Pancreas (tissue), 10 donors: ENCODE measurements at places on chromosomes 6 and 20. TPM values are rescaled to one million over a fixed set of nuclear protein-coding genes. Genes with fewer than 3 reads are reported as not detected.

DNA sequence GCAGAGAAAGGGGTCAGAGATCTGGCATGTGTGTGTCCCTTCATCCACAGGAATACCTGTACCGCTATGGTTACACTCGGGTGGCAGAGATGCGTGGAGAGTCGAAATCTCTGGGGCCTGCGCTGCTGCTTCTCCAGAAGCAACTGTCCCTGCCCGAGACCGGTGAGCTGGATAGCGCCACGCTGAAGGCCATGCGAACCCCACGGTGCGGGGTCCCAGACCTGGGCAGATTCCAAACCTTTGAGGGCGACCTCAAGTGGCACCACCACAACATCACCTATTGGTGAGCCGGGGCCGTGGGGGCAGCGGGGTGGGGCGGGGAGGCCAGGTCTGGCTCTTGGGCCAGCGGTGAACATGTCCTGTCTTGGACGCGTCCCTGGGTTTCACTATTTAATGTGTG, 1.1 kb downstream of the MMP9 start:
- DNase-seq = no peak

- no peak for DNase-seq
Measured at GRCh38 chr6:113357041-113357440, 500.1 kb upstream of the MARCKS start.

DNA sequence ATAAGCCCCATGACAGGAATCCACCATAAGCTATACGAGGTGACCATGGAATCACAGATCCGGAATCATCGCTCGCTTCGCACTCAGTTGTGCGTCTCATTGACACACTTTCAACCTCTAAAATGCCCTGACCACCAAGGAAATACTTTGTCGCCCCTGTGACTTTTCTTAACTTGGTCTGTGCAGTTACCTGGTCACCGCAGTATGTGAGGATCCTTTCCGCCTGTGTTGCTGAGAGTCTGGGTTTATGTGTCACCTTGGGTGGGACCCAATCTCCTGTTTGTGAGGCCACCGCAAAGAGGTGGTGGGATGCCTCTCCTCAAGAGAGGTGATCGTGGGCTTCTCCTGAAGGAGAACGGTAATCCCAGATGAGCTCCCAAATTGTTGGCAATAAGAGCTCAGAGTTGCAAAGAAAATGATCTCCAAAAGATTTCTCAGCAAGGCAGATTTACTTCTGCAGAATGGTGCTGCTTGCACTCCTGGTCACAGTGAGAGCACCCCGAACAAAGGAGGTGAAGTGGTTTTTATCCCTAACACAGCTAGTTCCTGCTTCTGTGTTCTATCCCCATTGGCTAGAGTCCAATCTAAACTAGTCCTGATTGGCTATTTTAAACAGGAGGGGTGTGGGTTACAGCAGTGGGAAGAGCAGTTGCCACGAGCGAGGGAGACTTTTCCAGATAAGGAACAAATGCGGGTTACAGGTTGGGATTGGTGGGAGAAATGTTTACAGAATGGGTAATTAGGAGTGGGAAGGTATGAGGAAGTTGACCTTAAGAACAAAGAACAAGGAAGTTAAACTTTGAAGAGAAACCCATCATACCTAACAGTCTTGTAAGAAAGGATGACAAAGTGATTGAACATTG, 9.1 kb upstream of the ZNFX1 start:
- no peak for DNase-seq

DNA sequence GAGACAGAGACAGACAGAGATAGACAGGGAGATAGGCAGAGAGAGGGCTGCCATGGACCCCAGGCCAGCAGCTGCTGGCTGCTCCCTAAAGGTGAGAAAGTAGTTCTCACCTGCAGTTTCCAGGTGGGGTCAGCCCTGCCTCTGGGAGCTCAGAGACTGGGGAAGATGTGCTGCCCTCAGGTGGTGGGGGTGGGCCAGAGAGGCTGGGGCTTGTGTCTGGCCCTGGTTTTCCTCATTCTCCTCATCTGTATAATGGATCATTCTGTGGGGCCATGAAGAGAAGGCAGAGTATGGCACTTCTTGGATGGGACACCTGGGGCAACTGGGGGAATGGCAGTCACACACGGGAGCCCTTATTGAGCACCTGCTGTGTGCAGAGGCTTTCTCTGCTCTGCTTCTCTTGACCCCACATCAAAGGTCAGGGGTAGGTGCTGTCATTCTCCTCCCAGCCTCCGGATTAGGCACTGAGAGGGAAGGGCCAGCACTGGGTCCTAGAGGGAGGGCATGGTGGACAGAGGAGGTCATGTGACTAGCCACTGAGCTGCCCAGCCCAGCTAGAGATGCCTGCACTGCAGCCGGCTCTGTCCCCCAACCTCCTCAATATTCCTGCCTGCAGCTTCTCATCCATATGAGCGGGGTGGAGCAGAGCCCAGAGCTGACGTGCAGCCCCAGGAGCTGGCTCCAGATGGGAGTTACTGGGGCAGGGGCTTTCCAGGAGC, 4.1 kb downstream of the ANGPT4 start:
- no peak for DNase-seq

The ANKRD66 gene
- not detected for polyA plus RNA-seq

- DNase-seq = no peak
Measured at GRCh38 chr6:67679566-67680296, 955.4 kb upstream of the ADGRB3 start.

DNA sequence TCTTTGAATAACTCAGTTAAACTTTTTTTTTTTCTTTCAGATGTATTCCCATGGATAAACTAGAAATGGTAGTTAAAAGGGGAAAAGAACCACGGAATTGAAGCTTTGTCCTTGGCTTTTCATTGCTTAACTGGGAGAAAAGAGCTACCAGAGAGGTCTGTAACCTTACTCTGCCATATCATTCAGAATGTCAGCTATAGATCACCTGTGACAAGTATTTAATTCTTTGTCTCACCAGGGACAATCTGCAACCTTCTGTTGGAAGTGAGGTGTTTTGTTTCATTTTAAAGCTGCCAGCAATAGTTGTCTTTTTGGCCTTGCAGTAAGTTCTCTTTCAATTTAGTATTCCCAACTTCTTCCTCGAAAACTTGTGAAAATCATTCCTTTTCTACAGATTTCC, 618.4 kb downstream of the FRK start:
- no peak for DNase-seq
